ENCODE measurements at places on chromosomes 6 and 20.

- no peak for DNase-seq
Observed at GRCh38 chr6:72711731-72712130, 89.9 kb downstream of the KCNQ5 start.

GRCh38 chr6:142900227-142900971, 44.6 kb downstream of the HIVEP2 start:
- DNase-seq: no peak

GRCh38 chr6:34390531-34391472, 1.7 kb downstream of the NUDT3 start:
- DNase-seq: no peak

- DNase-seq: no peak
Observed at GRCh38 chr6:117272891-117273290, 7.5 kb downstream of the VGLL2 start.

GRCh38 chr6:28252009-28252975, at the start of gene ZKSCAN4:
Gene ZKSCAN4 (minus strand): TSS chr6:28252269. CDS start chr6:28251980, 289 bp downstream.
- peak; percentile 79 for DNase-seq

- DNase-seq: no peak
Observed at GRCh38 chr20:36017048-36017951, 48.9 kb downstream of the CNBD2 start.

- peak; percentile 75 for DNase-seq
Observed at GRCh38 chr6:10412461-10413261, 2.2 kb downstream of the TFAP2A start.

DNA sequence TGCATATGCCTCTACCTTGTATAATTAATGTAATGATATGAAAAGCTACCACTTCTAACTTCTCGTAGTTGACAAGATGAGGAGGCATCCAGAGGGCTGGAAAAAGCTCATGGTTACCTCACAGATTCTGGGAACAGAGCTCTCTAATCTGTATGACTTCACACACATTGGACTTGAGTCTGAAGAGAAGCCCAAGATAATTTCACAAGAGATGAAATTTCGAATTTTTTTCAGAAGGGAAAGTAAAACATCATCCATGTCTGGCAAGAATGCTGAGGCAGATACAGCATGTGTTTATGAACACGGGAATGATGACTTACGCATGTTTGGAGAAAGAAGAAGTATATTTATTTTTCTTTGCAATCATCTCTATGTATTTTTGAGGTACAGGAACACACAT, 141.8 kb upstream of the TENT5A start:
- DNase-seq: no peak

- DNase-seq: peak; percentile 7
Observed at GRCh38 chr20:58652606-58653294, 1.7 kb downstream of the STX16 start.

- no peak for DNase-seq
Observed at GRCh38 chr6:166936079-166936787, 20.1 kb downstream of the RNASET2 start.

DNA sequence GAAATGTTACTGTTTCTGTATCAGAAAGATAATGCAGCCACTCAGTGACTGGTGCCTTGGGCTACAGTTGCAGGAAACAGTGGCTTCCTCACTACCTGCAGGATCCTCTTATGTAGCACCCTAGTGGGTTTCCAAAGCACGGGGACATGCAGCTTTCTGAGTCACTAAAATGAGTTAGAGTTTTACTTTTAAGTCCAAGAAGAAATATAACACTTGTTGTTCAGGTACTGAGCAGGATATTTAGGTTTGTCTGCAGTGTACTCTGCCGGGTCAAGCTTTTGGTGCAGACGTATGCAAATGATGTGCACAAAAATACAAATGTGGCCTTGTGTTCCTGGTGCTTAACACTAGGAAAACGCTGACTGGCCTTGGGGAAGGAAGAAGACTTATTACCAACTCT, 22.0 kb downstream of the ACSS1 start:
- DNase-seq: no peak

- DNase-seq: no peak
Observed at GRCh38 chr6:45929421-45930361, 86.0 kb downstream of the CLIC5 start.

DNA sequence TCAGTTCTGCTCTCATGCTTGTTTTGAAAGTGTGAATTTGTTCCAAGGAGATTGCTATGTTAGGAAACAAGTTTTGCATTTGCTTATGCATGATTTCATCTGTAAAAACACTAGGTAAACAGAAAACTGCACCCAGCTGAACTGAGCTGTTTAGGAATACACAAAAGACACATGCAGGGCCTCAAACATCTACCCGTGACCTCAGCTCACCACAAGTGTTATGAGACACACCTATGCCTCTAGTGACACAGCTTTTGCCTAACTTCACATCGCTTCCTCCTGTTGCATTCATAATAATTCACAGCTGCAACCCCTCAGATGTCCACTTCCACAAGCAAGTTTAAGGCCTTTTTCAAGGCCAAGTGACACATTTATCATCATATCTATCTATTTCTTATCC, 98.0 kb upstream of the SLC24A3 start:
- DNase-seq: no peak

GRCh38 chr6:71476371-71476770, 187.8 kb downstream of the OGFRL1 start:
- no peak for DNase-seq

DNA sequence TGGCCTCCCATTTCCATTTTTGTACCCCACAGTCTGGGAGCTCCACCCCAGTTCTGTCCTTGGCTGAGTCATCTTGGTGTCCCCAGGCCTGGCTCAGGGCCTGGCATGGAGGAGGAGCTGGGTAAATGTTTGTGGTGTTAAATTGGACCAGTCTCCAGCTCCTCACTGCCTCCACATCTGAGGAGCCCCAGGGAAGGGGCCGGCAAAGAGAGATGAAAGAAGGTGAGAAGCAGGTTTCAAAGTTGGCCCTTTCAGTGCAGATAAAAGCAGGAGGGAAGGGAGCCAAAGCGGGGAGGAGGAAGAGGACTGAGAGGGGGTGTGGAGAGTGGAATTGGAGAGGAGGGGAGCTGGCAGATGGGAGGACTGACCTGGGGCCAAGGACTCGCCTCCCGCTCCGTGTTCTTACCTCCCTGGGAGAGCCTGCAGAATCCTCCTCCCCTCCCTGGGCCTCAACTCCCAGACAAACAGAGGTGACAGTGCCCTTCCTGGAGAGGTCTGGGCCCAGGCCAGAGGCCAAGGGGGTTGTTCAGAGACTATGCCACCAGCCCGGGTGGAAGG, 89.0 kb downstream of the CD40 start:
- DNase-seq: no peak

- DNase-seq: no peak
Observed at GRCh38 chr6:170376386-170377043, 70.0 kb downstream of the FAM120B start.

- DNase-seq: no peak
Observed at GRCh38 chr6:142387997-142388815, 86.4 kb downstream of the ADGRG6 start.

- DNase-seq: peak; percentile 86
Observed at GRCh38 chr6:26224940-26225847, 138.0 kb downstream of the HFE start.

- peak; percentile 38 for DNase-seq
Observed at GRCh38 chr20:32089637-32090362, 19.7 kb upstream of the TM9SF4 start.

DNA sequence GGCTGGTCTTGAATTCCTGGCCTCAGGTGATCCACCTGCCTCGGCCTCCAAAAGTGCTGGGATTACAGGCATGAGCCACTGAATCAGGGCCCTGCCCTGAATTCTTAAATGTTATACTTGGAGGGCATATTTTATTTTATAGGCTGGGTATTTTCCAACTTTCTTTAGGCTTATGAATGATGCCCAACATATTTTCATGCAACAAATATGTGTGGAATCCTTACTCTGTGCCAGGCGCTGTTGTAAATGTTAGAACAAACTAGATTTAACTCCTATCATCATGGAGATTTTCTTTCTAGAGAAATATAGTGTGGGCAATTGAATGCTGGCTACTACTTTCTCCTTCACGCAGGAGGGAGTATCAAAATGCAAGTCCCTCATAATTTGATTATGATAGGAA, 71.2 kb downstream of the SAMD5 start:
- no peak for DNase-seq

GRCh38 chr6:121765060-121765459, 329.6 kb downstream of the GJA1 start:
- no peak for DNase-seq

- DNase-seq: no peak
Observed at GRCh38 chr6:122829456-122829855, 40.4 kb downstream of the SMPDL3A start.

DNA sequence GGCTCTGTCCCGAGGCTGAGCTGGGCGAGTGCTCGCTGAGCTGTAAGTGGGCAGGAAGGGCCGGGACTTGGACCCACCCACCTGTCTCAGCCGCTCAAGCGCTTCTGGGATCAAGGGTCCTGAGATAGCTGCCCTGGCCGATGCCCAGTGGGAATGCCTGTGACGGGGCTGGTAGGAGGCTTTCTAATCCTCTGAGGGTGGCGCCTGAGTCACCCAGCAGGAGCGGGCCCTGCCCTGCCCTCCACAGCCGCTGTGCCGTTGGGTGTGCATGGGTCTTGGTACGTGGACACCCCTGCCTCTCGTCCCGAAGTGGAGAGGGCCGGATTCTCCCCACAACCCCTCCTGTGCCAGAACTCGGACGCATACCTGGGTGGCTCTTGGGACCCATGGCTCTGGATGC, 43.1 kb upstream of the GATA5 start:
- DNase-seq: no peak

DNA sequence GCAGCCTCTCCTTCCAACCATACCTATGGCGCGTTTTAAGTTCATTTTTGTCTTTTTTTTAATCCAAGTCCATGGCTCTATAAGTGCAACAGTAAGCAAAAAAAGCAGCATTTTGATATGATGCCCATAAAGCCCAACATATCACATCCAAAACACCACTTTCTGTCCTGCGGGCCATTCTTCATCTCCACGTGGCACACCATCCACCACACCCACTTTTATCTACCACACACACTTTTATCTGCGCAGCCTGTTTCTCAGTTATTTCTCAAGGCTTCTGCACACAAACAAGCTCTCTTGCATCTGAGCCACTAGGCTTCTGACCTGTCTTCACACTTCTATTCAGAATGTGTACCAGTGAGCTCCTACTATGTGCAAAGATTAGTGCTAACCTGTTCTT, 5.3 kb downstream of the GCLC start:
- DNase-seq: no peak

- peak; percentile 47 for DNase-seq
Observed at GRCh38 chr20:1185316-1185741, 548 bp upstream of the TMEM74B start.

DNA sequence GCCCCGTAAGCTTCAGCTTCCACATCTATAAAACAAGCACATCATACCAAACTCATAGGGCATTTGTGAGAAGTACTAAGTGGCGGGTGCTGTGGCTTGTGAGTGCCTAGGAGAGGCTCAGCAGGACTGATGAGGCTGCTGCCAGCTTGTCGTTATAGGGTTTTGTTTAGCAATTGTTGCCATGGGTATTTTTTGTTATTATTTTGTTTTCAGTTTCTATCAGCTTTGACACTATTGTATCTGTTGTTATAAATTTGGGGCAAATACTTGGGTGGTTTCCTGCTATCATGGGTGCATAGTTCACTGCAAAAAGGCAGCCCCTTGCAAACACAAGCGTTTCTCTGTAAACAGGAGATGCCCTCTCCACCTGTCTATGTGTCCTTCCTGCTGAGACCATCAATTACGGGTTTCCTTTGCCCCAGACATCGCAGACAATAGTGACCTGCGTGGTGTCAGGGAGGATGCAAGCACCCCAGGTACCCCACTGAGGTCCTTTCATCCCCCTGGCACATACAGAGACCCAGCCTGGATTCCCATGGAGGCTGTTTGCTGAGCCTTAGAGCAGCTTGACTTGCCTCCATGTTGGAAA, 3.1 kb upstream of the CCDC167 start:
- DNase-seq: no peak

- DNase-seq: no peak
Observed at GRCh38 chr20:30922129-30922528, 335.3 kb upstream of the DEFB115 start.

GRCh38 chr6:109309917-109310316, 72.3 kb downstream of the CD164 start:
- no peak for DNase-seq

- DNase-seq: no peak
Observed at GRCh38 chr6:142292166-142292924, 9.5 kb upstream of the ADGRG6 start.

DNA sequence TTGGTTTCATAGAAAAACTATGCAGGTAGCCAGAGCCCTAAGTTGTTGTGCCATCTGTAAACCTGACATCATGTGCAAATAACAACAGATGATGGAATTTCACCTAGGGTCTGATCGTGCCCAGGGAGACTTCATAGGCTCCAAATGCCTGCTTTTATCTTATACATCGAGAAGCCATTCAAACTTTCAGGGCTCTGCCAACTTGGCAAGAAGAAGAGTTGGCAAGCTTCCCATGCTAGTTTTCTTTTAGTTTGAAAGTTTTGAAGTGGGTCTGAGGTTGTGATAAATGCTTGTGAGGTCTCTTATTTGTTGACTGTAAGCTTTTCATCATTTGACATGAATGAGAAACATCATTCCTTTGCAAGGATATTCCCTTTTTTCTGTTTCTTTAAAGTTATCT, 175.4 kb upstream of the FLRT3 start:
- no peak for DNase-seq

GRCh38 chr6:148457137-148457842, 114.7 kb downstream of the SASH1 start:
- no peak for DNase-seq

DNA sequence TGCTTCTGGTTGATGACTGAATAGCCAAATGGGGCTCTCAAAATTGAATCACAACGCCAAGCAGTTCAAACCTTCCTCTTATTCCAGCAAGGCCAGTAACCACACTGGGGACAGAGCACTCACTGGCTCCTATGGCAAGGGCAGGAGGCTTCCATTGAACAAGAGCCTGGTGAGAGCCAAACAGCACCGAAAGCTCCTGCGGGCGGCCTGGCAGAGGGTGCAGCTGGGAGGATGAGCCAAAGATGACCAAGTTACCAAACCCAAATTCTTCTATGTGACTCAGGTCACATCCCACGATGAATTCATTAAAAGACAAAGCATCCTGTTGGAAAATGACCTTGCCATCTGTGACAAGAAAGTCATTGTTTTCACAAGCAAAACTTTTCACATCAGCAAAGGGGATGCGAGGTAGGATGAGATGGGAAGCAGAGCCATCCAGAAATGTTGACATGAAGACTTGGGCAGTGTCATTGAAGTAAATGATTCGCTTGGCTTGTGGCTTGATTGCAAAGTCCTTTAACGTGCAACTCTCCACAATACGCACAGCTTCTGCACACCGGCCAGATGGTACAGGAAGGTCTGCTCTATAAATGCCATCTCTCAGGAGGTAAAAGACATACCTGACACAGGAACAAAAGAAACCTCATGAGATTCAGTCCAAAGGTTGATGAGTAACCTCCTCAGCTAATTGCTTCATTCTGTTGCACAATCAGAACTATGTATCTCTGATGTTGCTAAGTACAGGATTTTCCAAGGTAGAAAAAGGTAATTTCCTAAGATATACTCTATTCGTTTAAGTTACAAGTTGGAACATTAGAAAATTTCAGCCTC, 36.3 kb downstream of the ROS1 start:
- no peak for DNase-seq

GRCh38 chr6:62039605-62040004, 246.4 kb downstream of the KHDRBS2 start:
- DNase-seq: no peak

All from WTC11 (cell line).